ENCODE measurements at places on chromosomes 1 and 21.

DNA sequence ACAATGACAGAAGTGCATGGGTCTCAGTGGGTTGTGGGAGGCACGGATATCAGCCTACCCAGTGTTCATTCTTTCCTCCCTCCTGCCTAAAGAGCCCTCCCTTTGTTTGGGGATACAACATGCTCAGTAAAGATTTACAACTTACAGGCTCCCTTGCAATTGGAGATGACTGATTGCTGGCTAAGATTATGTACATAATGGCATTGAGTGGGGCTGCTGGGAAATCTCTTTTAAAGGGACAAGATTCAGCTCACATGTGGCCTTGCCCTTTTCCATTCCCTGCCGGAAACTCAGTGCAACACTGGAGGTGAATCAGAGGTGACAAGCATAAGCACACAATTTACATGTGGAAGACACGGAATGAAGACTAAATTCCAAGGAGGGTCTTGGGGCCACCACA, 83.7 kb upstream of the CHRM3 start:
- DNase-seq: no peak

GRCh38 chr1:23407016-23407630, 17.4 kb downstream of the TCEA3 start:
- DNase-seq: no peak

DNA sequence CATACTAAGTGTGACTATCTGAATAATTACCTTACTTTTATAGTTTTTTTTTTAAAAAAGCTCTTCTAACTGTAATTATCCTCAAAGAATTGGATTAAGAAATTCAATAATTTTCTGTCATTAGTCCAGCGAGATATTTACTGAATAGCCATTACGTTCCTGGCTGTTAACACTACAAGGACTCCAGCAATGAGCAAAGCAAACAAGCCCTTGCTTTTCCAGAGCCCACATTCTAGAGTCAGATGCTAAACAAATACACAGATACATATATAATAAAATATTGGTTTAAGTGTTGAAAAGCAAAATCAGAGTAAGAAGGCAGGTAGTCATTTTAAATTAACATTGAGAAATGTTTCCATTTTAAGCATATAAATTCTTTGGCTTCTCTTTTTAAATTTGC, 118.4 kb downstream of the ATF6 start:
- DNase-seq: no peak

DNA sequence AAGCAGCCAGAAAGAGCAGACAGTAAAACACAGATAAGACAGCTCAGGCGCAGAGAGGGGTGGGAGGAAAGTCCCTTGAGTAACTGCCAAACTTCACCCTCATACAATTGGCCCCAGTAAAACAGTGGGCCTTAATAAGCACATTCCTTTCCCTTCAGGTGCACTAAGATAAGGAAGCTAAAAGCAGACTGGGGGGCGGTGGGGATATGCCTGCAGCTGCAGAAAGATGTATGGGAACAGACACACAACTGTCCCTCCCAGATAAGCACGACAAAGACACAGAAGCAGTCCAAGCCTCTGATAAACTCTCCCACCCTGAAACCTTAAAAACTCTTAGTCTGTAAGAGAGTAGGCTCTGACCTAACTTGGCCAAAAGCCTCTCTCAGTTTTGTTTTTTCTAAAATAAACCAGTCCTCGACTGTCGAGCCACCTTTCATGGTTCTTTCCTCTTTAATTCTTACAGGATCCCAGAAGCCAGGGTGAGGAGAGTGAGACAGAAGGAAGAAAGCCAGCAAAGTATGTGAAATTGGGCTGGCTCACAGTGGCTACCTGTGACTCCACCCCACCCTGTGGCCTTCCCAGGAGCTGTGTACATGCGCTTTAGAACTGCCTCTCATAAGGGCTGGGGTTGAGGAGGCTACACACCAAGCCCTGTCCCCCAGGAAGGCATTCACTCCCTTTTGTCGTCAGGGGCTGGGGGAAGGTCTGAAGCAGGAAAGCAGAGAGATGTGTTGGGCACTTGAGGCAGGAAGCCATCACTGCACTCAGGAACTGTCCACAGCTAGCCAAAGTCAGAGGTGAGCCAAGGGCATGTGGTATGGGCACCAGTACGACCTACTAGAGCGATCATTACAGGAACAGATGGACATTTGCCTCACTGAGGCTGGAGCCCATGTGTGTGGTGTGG, 4.6 kb downstream of the PGLYRP4 start:
- DNase-seq: no peak

DNA sequence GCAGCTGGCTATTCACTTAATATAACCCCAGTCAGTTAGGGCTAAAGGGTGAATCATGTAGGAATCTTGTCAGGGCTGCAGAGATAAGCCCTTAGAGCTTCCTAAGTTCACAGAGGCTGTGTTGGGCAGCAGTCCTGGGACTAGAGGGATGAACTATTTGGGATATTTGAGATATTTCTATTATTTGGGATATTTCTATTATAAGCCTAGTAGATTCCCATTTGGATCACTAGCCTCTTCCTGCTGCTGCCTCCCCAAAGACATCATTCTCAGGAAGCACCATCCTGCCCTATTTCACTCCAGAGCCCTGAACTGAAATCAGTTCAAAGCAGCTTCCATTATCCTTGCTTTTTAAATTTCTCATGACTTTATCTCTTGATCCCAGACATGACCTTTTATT, 501.3 kb downstream of the NUF2 start:
- no peak for DNase-seq

- DNase-seq: no peak
Measured at GRCh38 chr1:67097305-67097704, 37.5 kb downstream of the C1orf141 start.

GRCh38 chr1:246550402-246550801, 15.7 kb downstream of the TFB2M start:
- no peak for DNase-seq

DNA sequence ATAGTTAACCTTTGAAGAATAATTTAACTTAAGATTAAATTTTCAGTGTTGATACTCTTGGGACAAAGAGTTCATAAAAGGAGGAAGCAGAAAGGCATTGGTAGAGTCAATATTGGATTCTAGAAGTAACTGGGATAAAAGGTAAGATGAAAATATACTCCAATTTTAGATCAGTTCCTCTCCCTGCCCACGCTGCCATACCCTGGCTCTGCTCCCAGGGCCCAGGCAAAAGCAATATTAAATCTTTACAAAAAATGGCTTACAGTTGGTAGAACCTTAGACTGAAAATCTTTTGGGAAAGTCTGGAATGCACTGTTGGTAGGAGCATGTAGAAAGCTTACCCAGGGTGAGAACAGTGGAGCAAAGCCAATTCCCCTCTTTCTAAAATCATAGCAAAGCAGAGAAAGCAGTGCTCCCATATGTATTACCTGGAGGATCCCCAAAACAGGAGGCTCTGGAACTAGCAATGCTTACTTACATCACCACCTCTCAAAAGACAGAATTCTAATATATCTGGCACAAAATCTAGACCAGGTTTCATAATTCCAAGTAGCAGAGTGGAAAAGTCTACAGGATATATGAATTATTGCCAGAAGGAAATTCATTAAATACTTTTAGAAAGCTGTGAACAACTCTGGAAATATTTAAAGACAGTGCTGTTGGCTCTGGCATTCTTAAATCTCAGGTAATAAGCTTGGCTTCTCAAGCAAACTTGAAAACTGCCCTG, 24.5 kb downstream of the KIAA0319L start:
- DNase-seq: no peak

GRCh38 chr1:11963622-11964021, 16.6 kb upstream of the MFN2 start:
- no peak for DNase-seq

DNA sequence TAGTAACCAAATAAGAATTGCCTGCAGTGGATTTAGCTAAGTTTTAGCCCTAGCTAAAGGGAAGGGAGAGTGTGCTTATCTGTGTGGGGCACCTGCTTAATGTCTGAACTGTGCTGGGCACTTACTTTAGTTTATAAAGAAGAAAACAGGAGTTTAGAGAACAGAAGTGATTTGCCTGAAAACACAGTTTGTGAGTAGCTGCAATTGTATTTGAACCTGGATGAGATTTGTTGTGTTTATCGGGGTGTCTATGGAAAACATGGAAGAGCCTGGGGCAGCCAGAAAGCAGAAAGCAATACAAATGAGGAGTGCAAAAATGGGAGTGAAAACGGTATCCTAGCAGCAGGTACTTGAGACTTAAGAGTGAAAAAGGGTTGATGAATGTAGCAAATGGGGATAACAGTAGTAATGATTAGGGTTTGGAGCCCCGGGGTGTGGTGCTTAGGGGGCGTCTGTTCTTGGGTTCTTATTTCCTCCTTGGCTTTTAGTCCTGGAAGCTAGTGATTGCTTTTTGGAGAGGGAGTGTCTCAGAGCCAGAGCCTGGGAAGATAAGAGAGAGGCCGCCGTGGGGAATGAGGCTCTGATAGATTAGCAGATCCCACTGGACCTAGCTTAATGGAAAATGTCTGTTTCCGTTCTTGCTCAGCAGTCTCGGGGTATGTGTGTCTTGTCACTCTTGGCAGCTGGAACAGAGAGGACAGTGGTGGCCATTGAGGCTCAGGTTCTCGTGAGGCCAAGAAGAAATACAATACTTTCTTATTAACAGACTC, 5.6 kb downstream of the PRCC start:
- no peak for DNase-seq

GRCh38 chr1:11881749-11882441, 23.1 kb upstream of the NPPB start:
- DNase-seq: no peak

DNA sequence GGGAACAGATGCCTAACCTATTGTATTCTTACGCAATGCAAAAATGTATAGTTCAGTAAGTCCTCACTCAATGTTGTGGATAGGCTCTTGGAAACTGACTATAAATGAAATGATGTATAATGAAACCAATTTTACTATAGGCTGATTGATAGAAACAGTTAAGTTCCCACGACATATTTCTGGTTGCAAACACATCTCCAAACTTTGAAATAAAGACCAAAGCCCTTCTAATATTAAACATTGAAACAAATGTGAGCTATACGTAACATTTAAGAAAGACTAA, 29.1 kb downstream of the MAP3K21 start:
- no peak for DNase-seq

DNA sequence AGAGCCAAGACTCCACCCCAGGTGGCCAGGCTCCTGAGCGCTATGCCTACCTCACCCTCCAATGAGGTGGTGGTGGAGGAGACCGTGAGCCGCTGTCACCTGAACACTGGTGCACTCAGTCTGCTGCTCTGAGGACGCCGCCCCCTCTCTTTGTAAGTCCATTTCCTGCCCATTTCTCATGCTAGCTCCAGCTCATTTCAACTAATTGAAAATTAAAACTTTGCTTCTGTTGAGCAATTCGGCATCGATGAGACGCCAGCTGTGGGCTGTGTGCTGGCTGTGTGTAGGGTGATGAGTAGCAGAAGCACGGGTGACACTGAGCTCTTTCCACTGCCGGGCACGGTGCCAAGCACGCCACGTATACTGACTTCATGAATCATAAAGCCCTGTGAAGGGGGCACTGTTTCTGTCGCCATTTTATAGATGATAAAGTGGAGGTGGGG, 11.2 kb downstream of the TNFRSF1B start:
- DNase-seq: peak; percentile 95

DNA sequence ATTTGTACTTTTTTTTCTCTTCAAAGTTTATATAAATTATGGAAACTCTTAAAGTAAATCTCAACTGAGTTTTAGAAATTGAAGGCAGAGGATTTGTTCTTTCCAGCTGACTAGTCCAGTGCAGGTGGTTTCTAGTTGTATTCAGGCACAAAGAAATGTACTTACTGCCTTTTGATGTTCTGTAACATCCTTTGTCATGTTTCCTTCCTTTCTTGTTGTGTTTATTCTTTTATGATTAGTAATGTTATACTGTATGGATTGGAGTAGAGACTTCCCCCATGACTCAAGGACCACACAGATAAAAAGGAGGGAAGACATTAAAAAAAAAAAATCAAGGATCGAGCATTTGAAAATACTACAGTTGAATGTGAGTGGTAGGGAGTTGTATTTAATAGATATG, 8.0 kb downstream of the HIPK1 start:
- DNase-seq: no peak

GRCh38 chr1:109790735-109791494, 27.2 kb upstream of the EPS8L3 start:
- DNase-seq: peak; percentile 75

- DNase-seq: no peak
Measured at GRCh38 chr1:156901966-156902915, 8.7 kb downstream of the PEAR1 start.

DNA sequence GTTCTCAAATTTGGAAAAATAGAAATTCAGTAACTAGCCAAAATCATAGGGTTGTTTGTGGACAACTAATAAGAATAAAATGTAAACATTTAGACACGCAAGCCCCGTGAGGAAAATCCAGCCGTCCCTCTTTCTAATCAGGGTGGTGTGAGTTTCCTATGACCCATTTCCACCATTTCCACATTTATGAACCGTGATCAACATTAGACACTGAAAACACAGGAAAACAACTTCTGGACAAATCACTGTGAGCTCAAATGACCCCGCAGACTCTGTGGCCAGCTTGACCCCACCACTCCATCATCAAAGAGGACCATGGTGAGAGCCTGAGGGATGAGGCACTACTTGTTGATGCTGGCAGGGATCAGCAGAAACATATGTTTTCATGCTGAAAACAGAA, 101.0 kb downstream of the SIM2 start:
- DNase-seq: no peak

DNA sequence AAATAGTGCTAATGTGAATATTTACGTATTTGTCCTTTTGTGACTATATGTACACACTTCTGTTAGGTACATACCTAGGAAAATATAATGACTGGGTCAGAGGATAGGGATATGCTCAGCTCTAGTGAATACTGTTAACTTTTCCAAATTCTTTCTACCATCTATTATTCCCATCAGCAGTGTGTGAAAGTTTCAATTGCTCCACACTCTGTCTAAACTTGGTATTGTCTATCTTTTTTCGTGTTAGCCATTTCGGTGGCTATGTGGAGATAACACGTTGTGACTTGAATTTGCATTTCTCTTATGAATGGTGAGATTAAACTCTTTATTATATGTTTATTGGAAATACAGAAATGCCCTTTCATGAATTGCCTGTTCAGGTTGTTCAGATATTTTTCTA, 22.7 kb upstream of the LELP1 start:
- no peak for DNase-seq

DNA sequence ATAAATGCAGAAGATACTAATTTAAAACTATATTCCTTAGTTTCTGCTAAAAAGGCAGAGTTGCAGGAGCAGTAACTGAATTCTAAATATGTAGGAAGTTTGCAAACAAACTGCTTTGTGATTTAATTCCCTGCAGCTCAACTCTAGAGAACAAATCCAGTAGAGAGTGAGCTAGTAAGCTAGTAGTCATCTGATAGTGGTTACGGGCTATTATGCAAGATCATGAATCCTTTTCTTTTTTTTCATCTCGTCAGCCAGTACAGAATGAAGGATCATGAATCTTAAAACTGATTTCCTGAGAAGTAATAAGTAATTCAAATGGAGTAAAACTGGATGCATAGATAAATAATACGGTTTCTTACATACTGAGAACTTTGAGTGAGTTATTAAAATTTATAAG, 3.3 kb downstream of the DPH5 start:
- no peak for DNase-seq

Measured in activated T-cell treated with anti-CD3 and anti-CD28 coated beads, Interleukin-2, amount 50 U/mL, for 1 hour (primary cell).